ENCODE measurements at places on chromosomes 2 and 18. TPM values are rescaled to one million over a fixed set of nuclear protein-coding genes. Genes with fewer than 3 reads are reported as not detected.

GRCh38 chr18:69954719-69955480, 7.2 kb upstream of the CD226 start:
- no peak for DNase-seq

EML4 gene
- 48.5 TPM for total RNA-seq

DNA sequence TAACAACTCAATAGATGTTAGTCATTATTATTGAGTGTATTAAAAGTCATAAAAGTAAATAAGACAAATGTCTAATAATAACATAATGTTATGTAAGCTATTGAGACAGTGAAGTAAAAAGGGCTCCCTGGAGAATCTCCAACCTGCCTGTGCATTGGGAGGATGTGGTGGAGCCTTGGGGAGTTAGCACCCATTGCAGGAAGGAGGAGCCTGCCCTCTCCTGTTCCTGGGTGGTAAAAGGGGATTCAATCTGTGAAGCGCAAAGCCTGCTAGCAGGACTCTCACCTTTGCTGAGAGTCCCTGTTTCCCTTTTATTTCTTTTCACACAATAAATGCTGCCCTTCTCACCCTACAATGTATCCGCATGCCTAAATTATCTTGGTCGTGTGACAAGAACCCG, 206.1 kb downstream of the RAB3GAP1 start:
- no peak for DNase-seq

- no peak for DNase-seq
Observed at GRCh38 chr2:180314086-180314485, 307.0 kb upstream of the CWC22 start.

DNA sequence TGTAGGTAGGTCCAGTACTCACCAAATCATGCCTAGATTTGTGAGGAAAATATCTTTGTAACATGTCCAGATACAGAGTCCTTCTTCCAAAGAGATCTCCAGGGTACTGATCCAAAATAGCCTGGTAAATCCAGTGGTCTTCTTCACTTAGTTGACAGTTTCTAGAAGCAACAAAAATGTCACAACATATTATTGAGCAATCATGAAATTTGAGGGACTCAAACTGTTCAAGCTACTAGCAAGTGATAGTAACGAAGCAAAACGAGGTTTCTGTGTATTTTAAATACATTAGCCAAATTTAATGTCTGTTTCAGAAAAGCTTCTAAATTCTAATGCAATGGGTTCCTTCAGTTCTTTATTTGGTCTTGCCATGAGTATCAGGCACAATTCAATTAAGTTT, 142.8 kb downstream of the CCDC148 start:
- no peak for DNase-seq

DNA sequence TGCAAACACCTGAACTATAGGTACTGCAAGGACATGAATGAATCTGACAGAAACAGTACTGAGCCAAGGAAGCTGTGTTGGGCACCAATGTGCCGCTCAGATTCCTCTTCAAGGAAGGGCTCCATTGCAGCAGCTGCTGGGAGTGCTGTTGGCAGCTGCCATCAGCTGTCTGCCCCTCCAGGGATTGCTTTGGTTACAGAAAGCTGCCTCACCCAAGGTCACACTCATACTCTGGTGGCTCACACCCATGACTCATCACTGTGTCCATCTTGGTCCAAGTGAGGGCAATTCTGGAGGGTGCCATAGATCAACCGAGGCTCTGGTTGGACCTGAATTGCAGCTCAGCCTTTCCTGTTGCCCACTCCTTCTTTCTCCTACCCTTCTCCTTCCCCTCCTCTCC, 24.4 kb upstream of the TRPM8 start:
- DNase-seq = no peak

Data from cerebellum (tissue), 4 donors.